ENCODE measurements at places on chromosomes 2 and 18. TPM values are rescaled to one million over a fixed set of nuclear protein-coding genes. Genes with fewer than 3 reads are reported as not detected.

The ZSCAN30 gene
- 14.8 TPM for total RNA-seq

The LRP1B gene
- under 0.01 TPM for total RNA-seq

The RFX8 gene
- not detected for total RNA-seq

The CD302 gene
- total RNA-seq: under 0.01 TPM

The HOXD9 gene
- total RNA-seq: not detected

The COL4A4 gene
- total RNA-seq: 0.43 TPM

The MEMO1 gene
- total RNA-seq: 35.9 TPM

The ANKRD62 gene
- under 0.01 TPM for total RNA-seq

The MTCL1 gene
- total RNA-seq: 17.8 TPM

The CCDC141 gene
- total RNA-seq: not detected

The AAK1 gene
- total RNA-seq: 56.5 TPM

The CLEC4F gene
- total RNA-seq: not detected

The IL37 gene
- total RNA-seq: not detected

The RND3 gene
- 354 TPM for total RNA-seq

The DNAJC5G gene
- total RNA-seq: not detected

The DLX1 gene
- 0.14 TPM for total RNA-seq

The DSEL gene
- total RNA-seq: 3.5 TPM

The PKP4 gene
- total RNA-seq: 55.0 TPM

The KLHL14 gene
- not detected for total RNA-seq

The ADCYAP1 gene
- not detected for total RNA-seq

The ST8SIA3 gene
- total RNA-seq: not detected

The SULT1C2 gene
- 0.34 TPM for total RNA-seq

The SCN3A gene
- not detected for total RNA-seq

The TTR gene
- not detected for total RNA-seq

The RBM45 gene
- 17.7 TPM for total RNA-seq

The CAVIN2 gene
- 9.3 TPM for total RNA-seq

The MC5R gene
- total RNA-seq: not detected

The TNS1 gene
- total RNA-seq: 0.50 TPM

The TACR1 gene
- total RNA-seq: not detected

The GRB14 gene
- total RNA-seq: 2.6 TPM

The CPLX4 gene
- total RNA-seq: not detected

The EVA1A gene
- total RNA-seq: 5.1 TPM

The MOGAT1 gene
- not detected for total RNA-seq

The BOLL gene
- total RNA-seq: not detected

The NYAP2 gene
- under 0.01 TPM for total RNA-seq

The EVX2 gene
- total RNA-seq: not detected

The M1AP gene
- total RNA-seq: 2.8 TPM

The CCL20 gene
- 2.1 TPM for total RNA-seq

The ACMSD gene
- total RNA-seq: not detected

The GPBAR1 gene
- total RNA-seq: under 0.01 TPM

The ASB18 gene
- total RNA-seq: not detected

The SERPINB11 gene
- under 0.01 TPM for total RNA-seq

The RAD51AP2 gene
- total RNA-seq: 0.34 TPM

The VAMP8 gene
- 38.3 TPM for total RNA-seq

The UGT1A4 gene
- 1.8 TPM for total RNA-seq

The FOXI3 gene
- not detected for total RNA-seq

The TCF23 gene
- total RNA-seq: not detected
